ENCODE measurements at places on chromosomes 5 and 9. TPM values are rescaled to one million over a fixed set of nuclear protein-coding genes. Genes with fewer than 3 reads are reported as not detected.

- no peaks in the 10 kb centered on the region for H3K36me3 ChIP-seq
- H3K4me1 ChIP-seq = peaks cover 6% of the 10 kb centered on the region
- H3K4me3 ChIP-seq = no peak overlapping the region
- DNase-seq = no peak
These were observed 4.8 kb downstream of the RAD50 start for GRCh38 chr5:132561601-132562000.

- H3K27me3 ChIP-seq = no peaks in the 10 kb centered on the region
- H3K36me3 ChIP-seq = no peaks in the 10 kb centered on the region
- no peak for DNase-seq
- H3K4me1 ChIP-seq = no peaks in the 10 kb centered on the region
- H3K4me3 ChIP-seq = no peak overlapping the region
- H3K27ac ChIP-seq = no peak overlapping the region
These were observed 299.0 kb downstream of the TLR4 start for GRCh38 chr9:118003240-118003639.

DNA sequence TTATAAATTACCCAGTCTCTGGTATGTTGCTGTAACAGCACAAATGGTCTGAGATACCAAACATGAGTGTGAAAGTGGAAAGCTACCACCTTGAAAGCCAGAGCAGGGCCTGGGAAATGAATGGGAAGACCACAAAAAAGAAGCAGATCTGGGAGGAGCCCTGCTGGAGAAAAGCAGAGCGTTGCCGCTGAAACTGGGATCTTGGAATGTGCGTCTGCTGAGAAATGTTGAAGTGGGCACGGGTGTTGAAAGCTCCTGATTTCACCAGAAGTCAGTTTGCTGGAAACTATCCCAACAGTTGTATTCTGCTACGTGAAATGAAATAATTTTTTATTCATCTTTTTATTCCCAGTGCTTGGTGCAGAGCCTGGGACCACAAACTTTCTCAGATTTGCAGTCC, 40.0 kb downstream of the NUDT12 start:
- H3K27ac ChIP-seq = no peak overlapping the region
- H3K36me3 ChIP-seq = no peaks in the 10 kb centered on the region
- no peak for DNase-seq
- no peak overlapping the region for H3K4me3 ChIP-seq

DNA sequence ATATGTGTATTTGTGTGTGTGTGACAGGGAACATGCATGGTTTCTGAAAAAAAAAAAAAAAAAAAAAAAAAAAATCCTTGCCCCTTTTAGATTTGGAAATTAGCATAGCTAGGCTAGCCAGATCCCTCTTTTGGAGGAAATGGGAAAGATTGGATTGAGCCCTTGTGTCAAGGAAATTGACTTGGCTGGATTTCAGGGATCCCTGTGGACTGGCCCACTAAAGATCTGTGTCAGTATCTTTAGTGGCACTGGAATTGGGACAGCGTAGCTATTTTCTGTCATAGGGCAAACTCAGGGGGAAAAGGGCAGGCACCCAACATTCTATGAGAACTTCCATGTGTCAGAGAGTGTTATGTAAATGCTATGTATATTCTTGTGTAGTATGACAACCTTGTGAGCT, 35.4 kb downstream of the SH3GL2 start:
- DNase-seq = no peak
- no peak overlapping the region for H3K27ac ChIP-seq
- no peak overlapping the region for H3K4me3 ChIP-seq
- peaks cover 8% of the 10 kb centered on the region for H3K27me3 ChIP-seq
- no peaks in the 10 kb centered on the region for H3K36me3 ChIP-seq

The PRSS3 gene
- total RNA-seq = 0.33 TPM

GRCh38 chr5:83219495-83219894, 142.1 kb downstream of the XRCC4 start:
- no peaks in the 10 kb centered on the region for H3K4me1 ChIP-seq
- no peak for DNase-seq
- no peak overlapping the region for H3K27ac ChIP-seq
- H3K27me3 ChIP-seq = no peaks in the 10 kb centered on the region
- no peaks in the 10 kb centered on the region for H3K36me3 ChIP-seq
- H3K4me3 ChIP-seq = no peak overlapping the region

GRCh38 chr5:72558383-72558782, 51.2 kb upstream of the ZNF366 start:
- DNase-seq = no peak
- H3K4me3 ChIP-seq = no peak overlapping the region
- no peaks in the 10 kb centered on the region for H3K4me1 ChIP-seq
- no peak overlapping the region for H3K27ac ChIP-seq
- H3K36me3 ChIP-seq = no peaks in the 10 kb centered on the region
- H3K27me3 ChIP-seq = no peaks in the 10 kb centered on the region

- no peak overlapping the region for H3K4me3 ChIP-seq
- no peaks in the 10 kb centered on the region for H3K27me3 ChIP-seq
- peak; percentile 22 for DNase-seq
- H3K4me1 ChIP-seq = peaks cover 4% of the 10 kb centered on the region
- no peaks in the 10 kb centered on the region for H3K36me3 ChIP-seq
- peak overlapping the region; percentile 27 for H3K27ac ChIP-seq
These were observed 60.1 kb upstream of the ITGA1 start for GRCh38 chr5:52727576-52727975.

The RGS14 gene
- total RNA-seq = 16.4 TPM

DNA sequence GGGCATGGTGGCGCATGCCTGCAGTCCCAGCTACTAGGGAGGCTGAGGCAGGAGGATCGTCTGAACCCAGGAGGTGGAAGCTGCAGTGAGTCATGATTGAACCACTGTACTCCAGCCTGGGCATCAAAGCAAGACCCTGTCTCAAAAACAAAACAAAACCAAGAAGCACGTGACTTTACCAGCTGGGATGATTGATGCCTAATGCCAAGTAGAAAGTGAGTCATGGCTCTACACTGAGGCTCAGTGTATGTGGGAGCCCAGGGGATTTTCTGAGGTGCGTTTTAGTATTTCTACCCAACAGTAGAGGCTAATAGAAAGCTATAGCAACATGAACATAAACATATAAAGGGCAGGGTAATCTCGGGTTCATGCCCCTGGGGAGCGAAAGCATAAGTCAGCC, 13.9 kb upstream of the BRD3OS start:
- no peak overlapping the region for H3K4me3 ChIP-seq
- no peaks in the 10 kb centered on the region for H3K36me3 ChIP-seq
- H3K27ac ChIP-seq = no peak overlapping the region
- no peak for DNase-seq
- H3K4me1 ChIP-seq = no peaks in the 10 kb centered on the region

The NRG2 gene
- total RNA-seq = 16.5 TPM

The TPPP gene
- total RNA-seq = 4.3 TPM

The ZNF658 gene
- total RNA-seq = 5.6 TPM

The PDE6A gene
- under 0.01 TPM for total RNA-seq

The CCL19 gene
- 1.3 TPM for total RNA-seq

DNA sequence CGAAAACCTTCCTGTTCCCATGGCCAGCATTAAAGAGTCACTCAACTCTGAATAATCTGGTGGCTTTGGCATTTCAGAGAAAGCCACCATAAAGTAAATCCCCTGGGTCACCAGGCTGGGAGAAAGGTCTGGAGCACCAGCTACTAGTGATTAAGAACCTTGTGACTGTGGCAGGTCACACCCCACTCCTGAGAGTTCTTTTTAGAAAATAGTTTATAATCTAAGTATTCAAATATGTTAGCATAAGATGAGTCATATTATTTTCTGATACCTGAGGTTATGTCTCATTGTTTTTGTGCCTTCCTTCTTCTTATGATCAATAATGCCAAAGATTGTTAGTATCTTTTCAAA, 351.7 kb downstream of the ARRDC3 start:
- H3K4me1 ChIP-seq = no peaks in the 10 kb centered on the region
- no peak for DNase-seq
- no peak overlapping the region for H3K4me3 ChIP-seq
- H3K27ac ChIP-seq = no peak overlapping the region
- H3K36me3 ChIP-seq = no peaks in the 10 kb centered on the region

DNA sequence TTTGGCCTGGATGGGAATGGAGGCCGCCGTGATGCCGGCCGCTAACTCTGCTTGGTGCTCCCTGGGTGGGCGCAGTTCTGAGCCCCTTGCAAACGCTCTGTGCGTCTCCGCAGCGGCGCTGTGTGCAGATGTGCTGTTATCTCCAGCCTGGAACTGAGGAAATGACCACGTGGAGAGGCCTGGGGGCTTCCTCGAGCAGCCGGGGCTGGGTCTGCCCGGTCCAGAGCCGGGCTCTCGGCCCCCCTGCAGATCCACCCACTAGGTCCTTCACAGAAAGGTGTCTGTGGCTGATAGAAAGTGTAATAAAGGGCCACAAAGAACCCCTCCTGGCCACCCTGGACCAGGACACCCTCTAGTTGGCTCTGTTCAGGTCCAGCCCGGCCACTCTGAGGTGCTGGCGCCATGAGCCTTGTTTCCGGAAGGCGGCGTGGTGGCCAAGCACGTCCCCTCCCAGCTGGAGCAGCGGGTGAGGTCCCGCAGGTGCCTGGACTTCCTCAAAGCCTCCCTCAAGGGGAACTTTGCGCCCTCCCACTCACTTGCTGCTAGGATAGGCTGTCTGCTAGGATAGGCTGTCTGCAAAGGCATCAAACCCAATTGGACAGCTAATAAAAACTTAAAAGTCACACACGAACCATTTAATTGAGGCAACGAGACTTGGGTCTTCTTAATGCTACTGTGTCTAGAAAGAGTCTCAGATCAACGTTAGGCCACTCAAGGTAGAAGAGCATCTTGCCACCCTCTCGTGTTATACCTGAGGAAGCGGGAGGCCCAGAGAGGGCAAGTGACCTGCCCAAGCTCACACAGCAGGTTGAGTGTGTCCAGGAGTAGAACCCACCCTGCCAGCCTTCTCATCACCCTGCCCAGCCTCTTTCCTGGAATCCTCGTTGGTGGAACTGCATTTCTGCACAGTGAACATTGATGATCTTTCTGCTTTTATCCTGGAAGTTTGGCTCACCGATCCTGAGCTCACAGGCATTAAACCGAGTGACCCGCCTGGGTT, 109.3 kb upstream of the FCN2 start:
- DNase-seq = no peak
- no peak overlapping the region for H3K27ac ChIP-seq
- H3K4me1 ChIP-seq = no peaks in the 10 kb centered on the region
- H3K4me3 ChIP-seq = no peak overlapping the region
- H3K36me3 ChIP-seq = no peaks in the 10 kb centered on the region

GRCh38 chr9:17810728-17811571, 232.1 kb downstream of the SH3GL2 start:
- no peaks in the 10 kb centered on the region for H3K4me1 ChIP-seq
- no peaks in the 10 kb centered on the region for H3K27me3 ChIP-seq
- H3K27ac ChIP-seq = no peak overlapping the region
- no peaks in the 10 kb centered on the region for H3K36me3 ChIP-seq
- no peak overlapping the region for H3K4me3 ChIP-seq

DNA sequence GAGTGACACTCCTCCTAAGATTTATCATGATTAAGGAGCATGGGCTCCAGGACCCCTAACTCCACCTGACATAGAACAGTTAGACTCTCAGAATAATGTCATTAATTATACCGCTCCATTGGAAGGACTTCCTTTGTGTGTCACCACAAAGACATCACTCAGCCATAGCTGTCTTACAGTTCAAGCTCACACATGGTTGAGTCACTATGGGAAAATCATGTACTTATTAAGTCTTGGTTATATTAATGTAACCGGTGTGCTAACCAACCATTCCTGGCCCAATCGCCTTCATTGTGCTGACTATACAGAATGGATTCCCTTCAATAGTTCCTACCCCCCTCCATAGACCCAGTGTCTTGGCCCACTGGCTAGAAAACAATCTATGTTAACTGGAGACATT, 10.9 kb upstream of the MCCC2 start:
- no peaks in the 10 kb centered on the region for H3K27me3 ChIP-seq
- DNase-seq = no peak
- no peak overlapping the region for H3K27ac ChIP-seq
- H3K4me1 ChIP-seq = no peaks in the 10 kb centered on the region
- no peaks in the 10 kb centered on the region for H3K36me3 ChIP-seq

The TRAPPC13 gene
- 17.4 TPM for total RNA-seq

DNA sequence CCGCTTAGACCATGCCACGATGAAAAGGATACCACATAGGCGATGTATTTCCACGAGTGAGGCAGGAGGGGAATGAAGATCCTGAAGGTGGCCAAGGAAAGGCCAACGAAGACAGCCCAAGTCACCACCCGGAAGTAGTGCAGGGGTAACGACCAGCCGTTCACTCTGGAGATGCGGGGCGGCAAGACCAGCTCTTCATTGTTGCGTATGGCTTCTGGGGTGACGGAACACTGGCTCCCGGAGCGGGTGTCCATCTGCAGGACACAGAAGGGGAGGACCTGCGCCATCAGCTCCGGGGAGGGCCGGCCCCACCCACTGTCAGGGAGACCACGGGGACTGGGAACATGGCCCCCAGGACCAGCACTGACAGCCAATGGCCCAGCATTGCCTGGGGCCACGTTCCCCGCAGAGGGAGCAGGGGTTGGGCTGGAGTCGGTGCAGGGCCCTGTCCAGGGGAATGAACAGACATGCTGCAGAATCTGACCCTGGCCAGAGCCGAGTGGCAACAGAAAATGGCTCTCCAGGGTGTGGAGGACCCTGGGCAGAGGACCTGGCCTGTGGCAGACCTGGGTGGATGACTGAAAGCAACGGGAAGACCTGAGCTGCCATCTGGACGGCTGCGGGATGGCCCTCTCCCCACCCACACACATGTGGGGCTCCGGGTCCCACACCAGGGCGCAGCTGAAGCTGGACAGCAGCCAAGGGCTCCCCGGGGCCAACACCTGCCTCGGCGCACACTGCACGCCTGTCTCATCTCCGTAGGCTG, 17.7 kb downstream of the ZDHHC11B start:
- H3K4me3 ChIP-seq = no peak overlapping the region
- peak; percentile 14 for DNase-seq
- no peak overlapping the region for H3K27ac ChIP-seq
- no peaks in the 10 kb centered on the region for H3K27me3 ChIP-seq
- no peaks in the 10 kb centered on the region for H3K36me3 ChIP-seq

GRCh38 chr9:72674961-72675360, 153.6 kb downstream of the TMC1 start:
- no peaks in the 10 kb centered on the region for H3K4me1 ChIP-seq
- H3K27me3 ChIP-seq = no peaks in the 10 kb centered on the region
- H3K4me3 ChIP-seq = no peak overlapping the region
- no peaks in the 10 kb centered on the region for H3K36me3 ChIP-seq
